ENCODE measurements at places on chromosomes 16 and 17. TPM values are rescaled to one million over a fixed set of nuclear protein-coding genes. Genes with fewer than 3 reads are reported as not detected.

ASPHD1 gene
- 73.0 TPM for total RNA-seq

NPTX1 gene
- not detected for total RNA-seq

FBXW10B gene
- total RNA-seq, result not detected

ZNF469 gene
- 0.82 TPM for total RNA-seq

RDM1 gene
- 2.5 TPM for total RNA-seq

CASKIN1 gene
- total RNA-seq, result 0.02 TPM

TMEM11 gene
- total RNA-seq, result 18.9 TPM

SNAI3 gene
- not detected for total RNA-seq
